CD4-positive, alpha-beta memory T cell (primary cell): ENCODE measurements at places on chromosomes 2 and 18.
A peak's percentile ranks its signal among the peaks of the same experiment; 100 is the strongest.

GRCh38 chr2:126614524-126615227 lies 41.3 kb upstream of the GYPC start:
- no peak for DNase-seq

GRCh38 chr18:49206717-49207116 lies 253.7 kb downstream of the DYM start:
- DNase-seq: no peak

DNA sequence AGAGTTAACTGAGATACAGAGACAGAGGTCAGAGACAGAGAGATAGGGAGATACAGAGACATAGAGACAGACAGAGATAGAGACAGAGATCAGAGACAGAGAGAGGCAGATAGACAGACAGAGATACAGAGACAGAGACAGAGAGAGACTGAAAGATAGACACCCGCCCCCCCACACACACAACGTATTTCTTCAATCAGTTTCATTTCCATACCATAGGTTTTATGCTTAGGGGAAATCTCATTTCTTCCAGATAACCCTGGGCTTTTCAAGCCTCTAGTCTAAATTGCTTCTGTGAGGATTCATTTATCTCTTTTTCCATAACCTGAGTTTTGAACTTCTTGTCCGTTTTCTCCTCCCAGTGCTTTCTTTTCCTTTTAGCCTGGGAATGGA lies 94.6 kb downstream of the CD8B2 start:
- no peak for DNase-seq

DNA sequence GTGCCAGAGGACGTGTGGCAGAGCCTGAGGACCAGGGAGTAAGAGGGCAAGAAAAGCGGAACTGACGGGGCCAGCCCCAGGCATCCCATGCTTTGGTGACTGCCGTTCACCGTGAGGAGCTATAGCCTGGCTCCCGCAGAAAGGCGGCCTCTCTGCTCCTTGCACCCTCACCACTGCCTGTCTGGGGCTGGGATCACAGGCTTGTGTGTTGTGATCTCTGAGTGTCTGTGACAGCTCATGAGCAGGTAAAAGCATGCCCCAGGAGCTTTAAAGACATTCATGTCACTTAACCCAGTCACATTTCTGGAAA lies 266.8 kb upstream of the RAB6C start:
- DNase-seq: no peak

- DNase-seq: no peak
Observed at GRCh38 chr2:240620859-240621258, 4.4 kb upstream of the GPR35 start.

- no peak for DNase-seq
Observed at GRCh38 chr2:152222975-152223637, 47.5 kb upstream of the STAM2 start.

DNA sequence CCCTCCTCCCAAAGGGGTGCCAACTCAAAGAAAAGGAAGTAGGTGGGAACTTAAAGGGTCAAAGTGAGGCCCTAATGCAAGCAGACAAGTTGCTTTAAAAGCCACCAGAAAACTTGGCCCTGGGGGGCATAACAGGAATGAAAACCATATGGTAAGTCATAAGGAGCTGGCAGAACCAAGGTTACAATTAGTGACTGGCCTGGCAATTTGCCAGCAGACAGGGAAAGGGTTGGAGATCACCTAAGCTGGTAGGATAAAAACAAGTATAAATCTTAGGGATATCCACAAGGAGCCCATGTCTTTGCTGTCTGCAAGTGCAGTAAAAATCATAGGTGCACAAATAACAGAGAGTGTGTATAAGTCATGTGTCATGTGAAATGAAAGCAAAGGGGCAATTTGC lies 256.7 kb upstream of the LRRTM4 start:
- no peak for DNase-seq

DNA sequence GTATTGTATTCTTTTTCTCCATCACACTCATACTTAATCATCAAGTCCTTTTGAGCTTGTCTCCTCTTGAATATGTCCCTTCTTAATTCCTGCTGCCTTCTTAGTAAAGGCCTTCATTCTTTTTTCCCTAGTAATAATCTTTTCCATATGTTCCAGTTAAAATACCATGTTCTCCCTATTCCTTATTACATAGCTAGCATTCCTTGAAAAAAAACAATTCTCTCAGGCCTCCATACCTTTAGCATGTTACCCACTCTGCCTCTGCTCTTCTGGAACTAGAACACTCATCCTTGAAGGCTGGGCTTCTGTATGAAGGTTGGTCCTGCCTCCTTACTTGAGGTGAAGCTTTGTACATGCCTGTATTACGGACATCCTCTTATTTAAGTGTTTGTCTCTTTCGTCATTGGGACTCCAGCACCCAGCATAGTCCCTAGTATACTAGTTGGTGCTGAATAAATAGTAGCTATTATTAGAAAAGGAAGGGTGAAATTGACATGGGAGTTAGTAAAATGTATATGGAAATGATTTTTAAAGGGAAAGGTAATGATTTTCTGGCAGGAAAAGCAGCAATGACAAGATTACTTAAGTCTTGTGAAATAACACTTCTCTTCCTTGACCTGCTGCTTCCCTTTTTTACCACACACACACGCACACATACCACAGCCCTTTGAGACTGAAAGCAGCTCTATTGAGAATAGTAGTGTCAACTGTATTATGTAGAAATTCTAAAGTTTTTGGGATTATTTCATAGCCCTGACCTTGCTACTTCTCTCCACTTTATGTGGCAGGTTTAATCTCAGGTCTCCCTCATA lies 45.6 kb downstream of the REL start:
- no peak for DNase-seq

- peak; percentile 24 for DNase-seq
Observed at GRCh38 chr2:171553858-171554257, 31.6 kb downstream of the CYBRD1 start.

DNA sequence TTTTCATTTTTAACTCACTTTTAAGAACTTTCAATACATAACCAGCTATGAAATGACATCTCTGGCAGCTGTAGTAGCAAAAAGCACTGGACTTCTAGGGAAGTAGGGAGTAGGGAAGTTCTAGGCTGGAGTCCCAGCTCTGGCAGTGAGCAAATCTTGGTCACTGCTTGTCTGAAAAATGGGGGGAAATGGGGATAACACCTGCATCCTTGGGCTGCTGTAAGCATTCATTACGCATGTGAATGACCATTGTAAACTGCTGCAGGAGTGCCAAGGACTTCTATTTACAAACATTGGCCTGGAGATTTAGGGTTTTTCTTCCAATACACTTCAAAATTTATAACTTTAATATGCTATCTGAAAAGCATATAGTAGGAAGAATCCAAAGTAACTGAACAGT lies 972 bp upstream of the MPP4 start:
- DNase-seq: no peak

DNA sequence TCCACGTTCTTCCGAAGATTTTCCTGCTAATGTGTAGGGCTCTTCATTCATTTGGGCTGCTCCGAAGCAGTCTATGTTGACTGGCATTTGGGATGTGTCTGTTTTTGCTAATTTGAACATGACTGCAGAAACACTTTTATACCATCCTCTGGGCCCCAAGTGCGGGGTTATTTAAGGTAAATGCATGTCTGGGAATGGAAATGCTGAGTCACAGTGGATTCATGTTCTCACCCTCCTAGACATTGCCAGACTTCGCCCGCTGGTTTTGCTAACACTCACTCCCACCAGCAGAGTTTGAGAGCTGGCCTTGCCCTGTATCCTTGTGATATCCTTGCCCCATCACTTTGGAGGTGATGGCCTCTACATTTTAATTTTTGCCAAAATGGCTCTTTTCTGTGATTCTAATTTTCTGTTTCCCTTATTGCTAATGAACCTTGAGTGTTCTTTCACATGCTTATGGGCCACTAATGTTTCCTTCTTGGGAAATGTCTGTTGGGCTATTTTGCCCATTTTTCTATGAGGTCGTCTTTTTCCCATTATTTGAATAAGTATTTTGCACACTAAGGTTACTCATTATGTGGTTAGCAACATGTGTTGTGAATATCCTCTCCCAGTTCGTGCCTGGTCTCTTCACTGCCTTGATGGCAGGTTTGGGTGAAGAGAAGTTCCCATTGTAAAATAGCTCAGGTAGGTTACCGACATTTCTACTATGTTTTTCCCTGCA lies 204.1 kb downstream of the GLI2 start:
- no peak for DNase-seq

GRCh38 chr2:86476918-86477317 lies 35.7 kb downstream of the KDM3A start:
- no peak for DNase-seq

- DNase-seq: no peak
Observed at GRCh38 chr2:99380376-99381010, 43.3 kb downstream of the EIF5B start.

- no peak for DNase-seq
Observed at GRCh38 chr18:48546396-48546795, 7.6 kb downstream of the CTIF start.

- DNase-seq: no peak
Observed at GRCh38 chr2:62724106-62724505, 18.6 kb downstream of the EHBP1 start.

- no peak for DNase-seq
Observed at GRCh38 chr2:177797808-177798207, 274.8 kb downstream of the PDE11A start.

- DNase-seq: no peak
Observed at GRCh38 chr2:27294928-27295327, 12.7 kb downstream of the TRIM54 start.

GRCh38 chr2:28351621-28352020 lies 41.0 kb upstream of the FOSL2 start:
- no peak for DNase-seq

DNA sequence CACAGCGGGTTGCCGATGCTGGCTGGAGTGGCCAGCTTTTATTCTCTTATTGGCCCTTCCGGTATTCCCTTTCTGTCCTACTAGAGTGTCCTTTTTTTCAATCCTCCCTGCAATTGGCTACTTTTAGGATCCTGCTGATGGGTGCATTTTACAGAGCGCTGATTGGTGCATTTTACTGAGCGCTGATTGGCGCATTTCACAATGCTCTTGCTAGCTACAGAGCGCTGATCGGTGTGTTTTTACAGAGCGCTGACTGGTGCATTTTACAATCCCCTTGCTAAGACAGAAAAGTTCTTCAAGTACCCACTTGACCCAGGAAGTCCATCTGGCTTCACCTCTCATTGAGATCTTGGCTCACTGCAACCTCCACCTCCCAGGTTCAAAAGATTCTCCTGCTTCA lies 44.4 kb upstream of the SPRED2 start:
- no peak for DNase-seq

DNA sequence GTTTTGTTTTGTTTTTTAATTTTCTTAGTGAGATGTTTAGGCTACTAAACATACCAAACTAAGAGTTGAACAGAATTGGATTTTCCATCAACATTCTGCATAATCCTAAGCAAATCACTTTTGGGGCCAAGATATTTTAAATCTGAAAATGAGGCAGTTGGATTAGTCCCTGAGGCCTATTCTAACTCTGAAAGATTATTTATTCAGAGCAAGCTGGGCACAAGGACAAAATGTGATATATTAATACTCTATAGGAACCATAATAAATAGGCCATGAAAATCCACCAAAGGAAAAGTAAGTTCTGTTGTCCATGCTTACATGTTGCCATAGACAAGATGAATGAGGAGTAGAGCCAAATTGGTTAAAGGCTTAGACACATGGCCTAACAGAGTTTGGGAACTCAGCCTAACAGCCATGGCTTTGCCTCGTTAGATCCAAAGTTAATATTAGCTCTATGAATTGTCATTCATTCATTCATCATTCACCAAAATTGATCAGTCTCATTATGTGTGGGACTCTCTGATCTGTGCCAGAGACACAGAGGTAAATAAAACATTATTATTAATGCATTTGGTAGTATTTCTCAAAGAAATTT lies 183.5 kb downstream of the SCG2 start:
- DNase-seq: no peak

- no peak for DNase-seq
Observed at GRCh38 chr2:1091895-1092585, 141.4 kb downstream of the SNTG2 start.

GRCh38 chr2:217864963-217865772 lies 137.6 kb downstream of the TNS1 start:
- DNase-seq: no peak

GRCh38 chr2:74835831-74836674 lies 2.1 kb downstream of the HK2 start:
- peak; percentile 40 for DNase-seq

DNA sequence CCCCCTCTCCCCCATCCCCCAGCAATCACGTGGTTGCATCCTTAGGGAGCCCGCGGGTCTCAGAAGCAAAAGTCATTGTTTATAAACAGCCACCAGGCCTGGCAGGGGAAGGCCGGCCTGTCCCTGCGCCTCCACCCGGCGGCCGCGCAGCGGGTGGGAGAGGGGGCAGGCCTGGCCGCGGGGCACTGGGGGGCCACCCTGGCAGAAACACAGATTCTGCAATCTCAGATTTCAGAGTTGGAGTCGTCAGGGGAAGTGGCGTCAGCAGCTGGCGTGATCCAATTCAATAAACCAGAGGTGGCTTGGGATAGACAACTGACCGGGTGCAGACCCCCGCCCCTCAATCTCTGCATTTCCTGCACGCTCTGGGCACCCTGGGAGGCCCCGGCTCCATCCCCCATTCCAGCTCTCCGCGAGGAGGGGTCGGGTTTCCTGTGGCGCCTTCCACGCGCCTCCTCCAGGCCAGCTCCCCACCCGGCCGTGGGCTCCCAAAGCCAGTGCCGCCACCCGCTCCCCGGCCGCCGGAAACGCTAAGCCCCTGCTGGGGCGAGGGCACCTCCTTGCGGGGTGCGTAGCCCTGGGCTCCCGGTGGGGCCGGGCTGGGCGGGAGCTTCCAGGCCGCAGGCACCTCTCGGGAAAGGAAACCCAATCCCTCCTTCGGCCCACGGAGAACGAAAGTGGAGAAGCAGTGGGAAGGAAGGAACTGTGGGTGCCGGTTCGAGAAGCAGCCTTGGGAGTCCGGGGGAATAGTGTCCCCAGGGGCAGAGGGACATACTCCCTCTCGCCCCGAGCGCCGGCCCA lies 1.1 kb downstream of the BIN1 start:
- no peak for DNase-seq

DNA sequence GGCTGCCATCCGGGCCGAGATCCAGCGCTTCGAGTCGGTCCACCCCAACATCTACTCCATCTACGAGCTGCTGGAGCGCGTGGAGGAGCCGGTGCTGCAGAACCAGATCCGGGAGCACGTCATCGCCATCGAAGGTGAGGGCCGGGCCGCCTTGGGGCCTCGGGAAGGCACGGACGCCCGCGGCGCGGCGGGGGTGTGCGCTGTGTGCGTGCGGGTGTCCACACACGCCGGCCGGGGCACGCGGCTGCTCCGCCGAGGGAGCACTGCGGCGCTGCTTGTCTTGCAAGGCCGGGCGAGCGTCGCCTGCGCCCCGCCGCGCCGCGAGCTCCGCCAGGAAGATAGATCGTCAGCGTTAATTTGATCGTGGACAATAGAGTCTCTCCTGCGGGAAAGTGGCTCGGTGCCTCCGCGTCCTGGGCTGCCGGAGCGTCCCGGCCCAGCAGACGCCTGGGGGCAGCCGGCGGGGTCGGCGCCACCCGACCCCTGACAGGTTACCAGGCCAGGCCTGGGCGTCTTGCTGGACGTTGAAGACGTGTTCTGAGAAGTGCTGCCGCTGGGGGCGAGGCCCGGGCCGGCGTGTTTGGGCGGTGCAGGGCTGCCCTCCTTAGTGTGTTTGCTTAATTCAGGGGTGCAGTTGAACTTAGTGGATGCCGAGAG lies 1.0 kb downstream of the AGAP1 start:
- DNase-seq: no peak
